Jurkat, Clone E6-1 (cell line): ENCODE measurements at places on chromosomes 11 and 22.
A peak's percentile ranks its signal among the peaks of the same experiment; 100 is the strongest.

DNA sequence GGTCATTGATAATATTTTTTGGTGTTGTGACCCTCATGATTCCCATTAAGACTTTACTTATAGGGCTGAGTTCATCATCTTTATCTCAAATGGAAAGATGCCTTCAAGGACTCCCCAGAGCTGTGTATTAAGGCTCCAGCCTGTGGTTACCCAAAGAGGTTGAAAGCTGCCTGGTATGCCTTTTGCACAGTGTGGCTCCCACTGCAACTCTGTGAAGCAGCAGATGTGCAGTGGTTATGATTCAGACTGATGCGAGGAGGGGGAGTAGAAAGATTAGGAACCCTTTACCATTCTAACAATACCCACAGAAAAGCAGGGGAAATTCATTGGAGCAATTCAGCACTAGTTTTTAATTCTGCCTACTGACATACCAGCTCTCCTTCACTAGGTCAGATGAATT lies 560.0 kb downstream of the INSC start:
- DNase-seq: no peak

- no peak for DNase-seq
Measured at GRCh38 chr22:46156031-46156430, 5.7 kb downstream of the PPARA start.

GRCh38 chr22:46113910-46114517 lies 36.3 kb upstream of the PPARA start:
- DNase-seq: no peak

DNA sequence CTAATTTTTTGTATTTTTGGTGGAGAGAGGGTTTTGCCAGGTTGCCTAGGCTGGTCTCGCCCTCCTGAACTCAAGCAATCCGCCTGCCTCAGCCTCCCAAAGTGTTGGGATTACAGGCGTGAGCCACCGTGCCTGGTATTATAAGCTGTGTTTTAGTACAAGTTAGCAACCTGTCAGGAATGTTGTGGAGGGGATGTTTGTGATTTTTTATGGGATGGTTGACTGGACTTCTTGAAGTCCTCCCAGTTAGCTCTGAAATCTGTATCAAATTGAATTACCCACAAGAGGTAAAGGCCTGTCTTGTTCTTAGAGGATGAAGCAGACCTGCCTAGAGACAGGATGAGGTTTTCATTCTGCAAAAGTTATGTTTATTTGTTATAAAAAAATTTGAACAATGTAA lies 34.1 kb upstream of the IL18BP start:
- DNase-seq: no peak

DNA sequence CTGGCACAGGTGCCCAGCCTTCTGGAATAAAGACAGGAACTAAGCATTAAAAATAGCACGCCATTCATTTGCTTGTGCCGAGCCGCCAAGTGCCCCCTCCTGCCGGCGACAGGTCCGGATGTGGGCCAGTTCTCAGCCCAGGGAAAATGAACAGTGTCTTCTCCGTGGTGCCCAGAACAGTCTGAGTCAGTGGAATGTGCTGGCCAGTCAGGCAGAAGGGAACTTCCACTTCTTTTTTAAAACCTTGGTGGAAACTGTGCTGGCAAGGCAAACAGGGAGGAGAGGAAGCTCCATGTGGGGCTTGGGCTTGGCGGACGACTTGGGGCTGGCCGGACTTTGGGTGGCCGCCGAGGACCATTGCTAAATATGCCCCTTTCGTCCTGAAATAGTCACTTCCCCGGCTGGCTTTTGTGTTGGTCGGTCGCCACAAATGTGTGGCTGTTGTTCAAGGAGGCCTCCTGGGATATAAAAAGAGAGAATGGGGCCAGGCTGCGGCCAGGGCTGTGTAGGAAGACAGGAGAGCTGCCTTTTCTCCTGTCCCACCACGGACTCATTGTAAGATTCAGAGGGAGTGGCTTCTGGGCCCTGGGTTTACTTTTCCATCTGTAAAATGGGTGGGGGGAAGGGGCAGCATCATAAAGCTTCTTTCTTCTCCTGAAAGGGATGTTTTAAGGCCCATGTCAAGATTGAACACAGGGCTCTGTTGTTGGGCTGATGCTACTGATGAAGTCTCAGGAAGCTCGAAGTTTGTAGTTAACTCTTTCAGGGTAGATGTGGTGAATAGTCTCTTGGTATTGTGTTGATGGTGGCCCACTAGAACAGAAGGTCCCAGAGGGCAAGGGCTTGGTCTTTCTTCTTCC lies 101.0 kb downstream of the PTPRJ start:
- DNase-seq: no peak

DNA sequence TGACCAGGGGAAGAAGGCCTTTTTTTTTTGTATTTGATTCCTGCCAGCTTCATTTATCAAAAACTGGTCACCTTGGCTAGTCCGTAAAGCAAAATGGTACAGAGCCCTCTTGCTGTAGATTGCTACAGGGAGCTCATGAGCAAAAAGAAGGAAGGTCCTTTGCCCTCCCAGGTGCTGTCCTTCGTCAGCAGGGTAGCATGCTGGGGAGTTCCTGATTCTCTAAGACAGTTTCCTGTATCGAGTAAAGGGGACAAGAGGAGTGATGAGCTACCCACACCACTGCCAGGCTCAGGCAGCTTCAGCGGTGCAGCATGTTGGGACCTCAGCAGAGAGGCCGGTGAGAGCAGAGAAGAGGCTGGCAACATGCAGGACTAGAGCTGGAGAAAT lies 67.8 kb upstream of the CSNK2A3 start:
- no peak for DNase-seq

GRCh38 chr11:72789493-72790131 lies 4.2 kb downstream of the STARD10 start:
- DNase-seq: no peak

GRCh38 chr22:46136486-46137217 lies 13.7 kb upstream of the PPARA start:
- no peak for DNase-seq

- no peak for DNase-seq
Measured at GRCh38 chr11:132452616-132453015, 1079.7 kb downstream of the OPCML start.

DNA sequence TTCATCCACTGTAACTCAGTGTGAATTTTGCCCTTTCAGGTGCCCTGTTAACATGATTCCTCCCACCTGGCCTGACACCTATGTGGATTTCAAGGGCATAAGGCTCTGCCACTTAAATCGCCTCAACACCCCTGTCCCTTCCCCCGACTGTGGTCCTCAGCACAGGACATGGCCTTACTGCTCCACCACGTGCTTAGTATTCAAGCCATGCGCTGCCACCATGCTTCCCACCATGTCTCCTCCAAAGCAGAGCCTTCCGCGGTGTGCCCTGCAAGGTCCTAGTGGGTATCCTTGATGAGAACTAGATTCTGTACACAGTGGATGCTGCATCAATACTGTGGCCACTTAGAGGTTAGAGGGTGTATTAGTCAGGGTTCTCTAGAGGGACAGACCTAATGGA lies 51.9 kb downstream of the BUD13 start:
- no peak for DNase-seq

GRCh38 chr11:32713496-32713895 lies 81.0 kb downstream of the CCDC73 start:
- no peak for DNase-seq

DNA sequence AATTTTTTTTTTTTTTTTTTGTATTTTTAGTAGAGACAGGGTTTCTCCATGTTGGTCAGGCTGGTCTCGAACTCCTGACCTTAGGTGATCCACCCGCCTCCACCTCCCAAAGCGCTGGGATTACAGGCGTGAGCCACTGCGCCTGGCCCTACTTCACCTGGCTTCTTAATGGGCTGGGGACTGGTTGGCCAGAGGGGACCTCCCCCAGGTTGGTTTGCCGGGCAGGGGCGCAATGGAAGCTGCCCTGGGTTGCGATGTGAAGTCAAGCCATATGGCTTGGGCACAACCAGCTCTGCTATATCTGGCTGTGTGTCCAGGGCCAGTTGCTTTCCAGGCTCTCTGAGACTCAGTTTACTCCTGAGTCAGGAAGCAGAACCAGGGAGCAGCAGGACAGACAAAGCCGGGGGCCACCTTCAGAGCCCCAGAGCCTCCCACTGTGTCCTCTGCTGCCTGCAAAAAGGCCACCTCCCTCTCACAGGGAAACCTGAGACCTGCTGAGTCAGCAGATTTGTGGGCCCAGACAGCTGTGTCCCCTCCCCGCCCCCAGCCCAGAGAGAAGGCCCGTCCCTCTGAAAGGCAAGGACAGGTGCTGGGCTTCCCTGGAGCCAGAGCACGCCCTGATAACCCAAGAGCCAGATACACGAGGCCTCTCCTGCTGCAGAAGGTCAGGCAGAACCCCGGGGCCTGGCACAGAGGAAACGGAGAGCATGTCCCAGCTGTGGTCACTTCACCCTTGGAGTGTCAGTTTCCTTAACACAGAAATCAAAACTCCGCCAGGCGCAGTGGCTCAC lies 29.2 kb upstream of the DAGLA start:
- no peak for DNase-seq

DNA sequence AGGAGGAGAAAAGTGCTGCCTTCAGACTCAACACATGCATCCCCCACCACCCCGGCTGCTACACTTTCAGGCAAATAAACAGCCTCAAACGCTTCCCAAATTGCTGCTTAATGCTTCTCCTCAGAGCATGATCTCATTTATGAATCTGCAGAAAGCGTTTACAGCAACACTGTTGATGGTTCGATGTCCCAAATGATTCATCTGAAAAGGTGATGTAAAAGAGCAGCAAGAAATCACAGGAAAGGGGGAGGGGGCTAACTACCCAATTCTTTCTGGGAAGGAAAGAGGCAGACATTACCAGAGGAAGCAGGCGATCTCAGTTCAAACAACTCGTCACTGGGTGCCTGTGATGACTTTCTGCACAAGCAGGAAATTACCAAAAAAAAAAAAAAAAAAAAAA lies 119.6 kb downstream of the TENM4 start:
- DNase-seq: no peak

DNA sequence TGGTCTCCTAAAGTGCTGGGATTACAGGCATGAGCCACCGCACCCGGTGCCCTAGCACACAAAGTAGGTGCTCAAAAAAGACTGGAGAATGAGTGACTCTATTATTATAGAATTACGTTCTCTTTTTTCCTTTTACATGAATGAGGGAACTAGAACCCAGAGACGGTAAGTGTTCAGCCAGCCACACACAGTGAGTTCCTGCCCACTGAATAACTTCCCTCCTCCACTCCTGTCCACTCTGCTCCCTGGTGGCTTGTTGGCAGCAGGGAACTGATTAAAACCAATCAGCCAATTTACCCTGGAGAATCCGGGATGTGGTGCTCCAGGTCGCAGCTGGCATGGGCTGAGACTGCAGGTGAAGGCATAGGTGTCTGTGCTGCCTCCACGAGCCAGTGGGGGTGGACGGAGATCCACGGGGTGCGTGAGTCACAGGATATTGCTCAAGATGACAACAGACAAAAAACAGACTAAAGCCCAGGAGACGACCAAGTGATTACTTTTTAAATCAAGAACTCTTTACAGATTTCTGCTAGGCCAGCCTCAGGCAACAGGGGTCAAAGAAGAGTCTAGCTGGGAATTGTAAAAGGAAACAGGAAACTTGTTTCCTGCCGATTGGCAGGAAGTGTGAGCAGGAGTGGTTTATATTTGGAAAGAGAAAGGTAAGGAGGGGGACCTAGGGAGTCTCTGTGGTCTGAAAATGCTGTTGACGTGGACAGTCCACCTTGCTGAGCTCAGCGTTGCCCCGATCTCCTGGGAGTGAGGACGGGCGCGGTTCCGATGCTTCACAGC lies 95.2 kb upstream of the TP53I11 start:
- no peak for DNase-seq

GRCh38 chr11:7874056-7874455 lies 57.0 kb downstream of the OR10A6 start:
- no peak for DNase-seq

DNA sequence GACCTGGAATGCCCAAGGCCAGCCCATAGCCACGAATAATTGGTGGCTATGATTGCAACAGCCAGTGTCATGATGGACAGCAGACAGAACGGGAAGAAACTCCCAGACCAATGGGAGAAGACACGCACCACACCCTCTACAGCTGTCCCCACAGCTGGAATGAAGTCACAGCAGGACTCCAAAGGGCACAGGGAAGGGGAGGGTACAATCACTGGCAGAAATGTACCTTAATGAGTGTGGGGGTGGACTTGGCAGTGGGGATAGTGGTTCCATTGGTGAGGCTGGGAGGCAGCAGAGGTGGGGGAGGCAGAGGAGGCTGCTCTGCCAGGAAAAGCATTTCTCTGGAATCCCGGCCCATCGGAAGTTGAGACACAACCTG lies 52.9 kb downstream of the SGSM3 start:
- no peak for DNase-seq

- DNase-seq: no peak
Measured at GRCh38 chr11:129933891-129934290, 38.5 kb upstream of the NFRKB start.

DNA sequence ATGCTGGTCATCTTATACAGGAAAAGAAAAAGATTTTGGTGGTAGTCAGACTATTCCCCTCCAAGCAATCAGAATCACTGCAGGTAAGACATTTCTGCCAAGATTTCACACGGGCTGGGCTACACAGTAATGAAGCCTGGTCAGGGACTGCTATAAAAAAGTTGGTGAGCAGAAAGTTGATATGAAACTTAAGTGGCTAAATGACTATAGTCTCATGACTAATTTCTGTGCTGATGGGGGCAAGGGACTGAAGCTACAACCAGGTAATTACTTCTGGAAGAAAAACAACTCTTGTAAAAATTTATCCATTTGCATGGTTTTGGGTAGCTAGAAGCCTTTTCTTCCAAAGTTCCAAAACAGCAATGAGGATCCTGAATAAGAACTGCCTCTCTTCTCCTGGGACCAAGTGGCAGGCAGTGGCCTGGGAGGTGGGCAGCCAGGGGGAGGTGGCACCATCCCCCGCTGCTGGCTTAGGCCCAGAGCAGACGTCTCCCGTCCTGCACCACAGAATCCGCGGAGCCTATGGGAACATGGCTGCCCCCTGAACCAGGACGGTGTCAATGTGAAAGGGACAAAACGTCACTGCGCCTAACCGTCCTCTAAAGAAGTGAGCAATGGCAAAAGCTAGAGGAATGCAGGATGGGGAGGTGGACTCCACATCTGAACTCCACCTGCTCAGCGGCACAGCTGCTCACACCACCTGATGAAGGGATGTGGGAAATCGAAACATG lies 122.6 kb upstream of the LMO1 start:
- no peak for DNase-seq

DNA sequence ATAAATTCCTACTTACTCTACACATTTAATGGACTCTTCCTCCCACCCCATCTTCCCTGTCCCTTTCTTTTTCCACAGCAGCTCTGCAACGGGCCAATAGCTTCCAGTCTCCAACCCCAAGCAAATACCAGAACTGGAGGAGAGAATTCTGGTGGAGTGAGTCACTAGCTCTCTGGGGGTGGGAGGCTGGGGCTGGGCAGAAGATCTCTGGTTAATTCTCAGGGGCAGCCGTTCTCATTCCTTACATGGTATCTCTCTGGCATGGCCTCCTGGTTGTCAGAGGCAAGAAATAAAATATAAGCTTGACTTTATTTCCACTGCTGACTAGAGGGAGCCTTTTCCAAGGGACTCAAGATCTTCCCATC lies 90.4 kb upstream of the PARVA start:
- no peak for DNase-seq

DNA sequence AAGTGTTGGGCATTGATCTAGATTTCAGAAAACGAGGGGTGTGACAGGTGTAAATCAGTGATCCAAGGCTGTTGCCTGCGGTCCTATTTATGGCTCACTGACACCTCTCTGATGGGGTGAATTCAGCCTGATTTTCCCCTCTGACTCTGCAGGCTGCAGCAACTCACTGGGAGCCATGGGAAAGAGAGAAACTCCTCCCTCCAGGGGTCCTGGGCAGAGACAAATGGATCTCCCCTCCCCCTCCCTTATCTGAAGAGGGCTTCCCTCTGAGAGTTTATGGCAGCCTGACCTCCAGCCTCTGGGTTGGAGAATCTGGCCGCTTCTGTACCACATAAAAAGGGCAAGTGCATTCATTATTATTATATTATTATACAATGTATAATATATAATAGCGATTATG lies 1.8 kb upstream of the PKNOX2 start:
- DNase-seq: no peak

GRCh38 chr11:18853086-18853720 lies 61.6 kb upstream of the PTPN5 start:
- peak; percentile 37 for DNase-seq
